ENCODE measurements at places on chromosomes 16 and 17.
A peak's percentile ranks its signal among the peaks of the same experiment; 100 is the strongest.

- no peak for DNase-seq
These were observed 8.0 kb downstream of the CNTROB start for GRCh38 chr17:7940034-7940433.

DNA sequence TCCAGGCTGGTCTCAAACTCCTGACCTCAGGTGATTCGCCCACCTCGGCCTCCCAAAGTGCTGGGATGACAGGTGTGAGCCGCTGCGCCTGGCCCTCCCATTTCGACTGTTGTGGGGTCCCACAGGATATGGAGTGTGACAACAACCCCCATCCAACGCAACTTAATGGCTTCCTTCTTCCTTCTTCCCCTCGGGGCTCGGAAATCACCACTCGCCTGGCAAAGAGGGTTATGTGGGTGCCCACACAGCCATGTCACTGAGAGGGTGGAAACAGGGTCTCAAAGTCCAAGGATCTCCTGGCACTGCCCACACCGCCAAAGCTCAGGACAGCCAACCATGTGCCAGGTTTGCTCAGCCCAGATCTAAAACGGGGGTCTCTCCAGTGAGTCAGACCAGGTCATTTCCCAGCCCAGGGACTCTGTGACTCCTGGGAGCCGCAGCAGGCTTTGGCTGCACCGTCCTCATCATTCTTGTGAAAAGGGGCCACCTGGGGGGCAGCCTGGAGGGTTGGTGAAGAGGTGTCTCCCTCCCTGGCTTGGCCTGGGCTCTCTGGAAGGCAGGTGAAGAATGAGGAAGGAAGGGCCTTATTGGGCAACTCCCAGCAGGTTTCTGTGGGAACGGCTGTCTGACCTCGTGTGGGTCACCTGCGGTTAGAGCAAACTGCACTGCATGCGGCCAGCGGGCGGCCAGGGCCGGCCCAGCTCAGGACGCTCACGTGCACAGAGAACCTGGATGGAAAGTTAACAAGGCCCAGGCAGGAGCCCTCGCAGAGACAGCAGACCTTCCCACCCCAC, 25.3 kb upstream of the LITAF start:
- DNase-seq: no peak

GRCh38 chr17:35236821-35237220, 6.1 kb upstream of the SLFN5 start:
- DNase-seq: no peak

DNA sequence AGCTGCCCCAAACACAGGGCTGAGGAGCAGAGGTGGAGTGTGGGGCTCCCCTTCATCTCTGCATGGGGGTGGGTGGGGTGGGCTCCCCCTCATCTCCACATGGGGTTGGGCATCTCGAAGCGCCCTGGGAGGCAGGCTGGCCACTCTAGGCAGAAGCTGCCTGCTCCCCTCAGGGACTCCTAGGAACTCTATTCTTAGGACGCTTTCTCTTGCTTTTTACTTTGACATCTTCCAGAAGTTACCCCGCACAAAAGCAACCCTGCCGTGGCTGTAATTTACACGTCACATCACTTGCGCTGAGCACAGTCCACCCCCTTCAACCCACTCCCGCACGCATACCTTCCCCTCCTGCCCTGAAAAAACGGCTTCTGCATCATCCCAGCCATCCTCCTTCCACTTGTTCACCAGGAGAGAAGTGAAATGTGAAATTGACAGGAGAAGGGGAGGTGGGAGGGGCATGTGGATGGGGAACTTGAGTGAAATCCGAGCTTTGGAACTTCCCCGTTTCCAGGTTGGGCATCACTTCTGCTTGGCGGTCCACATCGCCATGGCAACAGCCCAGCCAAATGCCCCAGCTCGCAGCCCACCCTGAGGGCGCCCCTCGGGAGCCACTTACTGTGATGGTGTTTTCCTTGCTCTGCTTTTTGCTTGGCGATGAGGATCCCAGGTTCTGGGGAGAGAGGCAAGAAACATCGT, 53.7 kb upstream of the RCVRN start:
- peak; percentile 20 for DNase-seq

DNA sequence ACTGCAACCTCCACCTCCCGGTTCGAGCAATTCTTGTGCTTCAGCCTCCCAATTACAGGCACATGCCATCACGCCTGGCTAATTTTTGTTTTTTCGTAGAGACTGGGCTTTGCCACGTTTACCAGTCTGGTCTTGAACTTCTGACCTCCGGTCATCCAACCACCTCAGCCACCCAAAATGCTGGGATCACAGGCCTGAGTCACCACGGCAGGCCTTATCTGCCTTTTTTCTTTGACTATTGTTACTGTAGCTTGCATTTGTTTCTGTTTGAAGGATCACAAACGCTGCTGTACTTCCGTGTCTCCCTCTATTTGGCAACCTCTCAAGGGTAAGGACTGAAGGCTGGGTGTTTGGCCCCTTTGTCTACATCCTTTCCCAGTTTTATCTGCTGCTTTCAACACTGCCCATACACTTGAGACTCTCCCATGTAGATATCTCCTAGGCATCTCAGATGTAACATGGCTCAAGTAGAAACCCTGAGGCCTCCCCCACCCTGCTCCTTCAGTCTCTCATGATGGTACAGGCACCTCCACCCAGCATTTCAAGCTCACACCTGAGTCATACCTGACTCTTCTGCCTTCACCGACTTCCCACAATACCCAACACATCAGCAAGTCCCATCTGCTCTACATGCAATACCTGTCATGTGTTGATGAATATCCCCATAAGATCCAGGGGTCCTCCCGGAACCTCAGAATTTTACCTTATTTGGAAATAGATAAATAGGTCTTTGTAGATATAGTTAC, 219.0 kb downstream of the CPPED1 start:
- no peak for DNase-seq

DNA sequence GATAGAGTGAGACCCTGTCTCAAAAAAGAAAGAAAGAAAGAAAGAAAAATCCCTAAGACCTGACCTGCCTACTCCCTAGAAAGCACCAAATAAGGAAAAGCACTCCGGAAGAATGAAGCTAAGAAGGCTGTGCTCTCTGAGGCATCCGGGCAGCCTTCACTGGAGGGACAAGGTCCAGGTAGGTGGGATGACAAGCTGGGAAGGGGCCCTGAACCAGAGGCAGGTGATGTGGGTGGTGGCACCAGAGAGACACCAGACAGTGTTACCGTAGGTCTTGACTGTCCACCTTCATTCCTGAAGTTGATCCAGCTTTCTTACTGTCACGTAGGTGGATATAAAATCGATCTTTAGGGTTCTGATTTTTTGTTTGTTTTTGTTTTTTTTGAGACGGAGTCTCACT, 26.3 kb downstream of the SMTNL2 start:
- DNase-seq: no peak
